ENCODE measurements at places on chromosomes 12 and 14.

DNA sequence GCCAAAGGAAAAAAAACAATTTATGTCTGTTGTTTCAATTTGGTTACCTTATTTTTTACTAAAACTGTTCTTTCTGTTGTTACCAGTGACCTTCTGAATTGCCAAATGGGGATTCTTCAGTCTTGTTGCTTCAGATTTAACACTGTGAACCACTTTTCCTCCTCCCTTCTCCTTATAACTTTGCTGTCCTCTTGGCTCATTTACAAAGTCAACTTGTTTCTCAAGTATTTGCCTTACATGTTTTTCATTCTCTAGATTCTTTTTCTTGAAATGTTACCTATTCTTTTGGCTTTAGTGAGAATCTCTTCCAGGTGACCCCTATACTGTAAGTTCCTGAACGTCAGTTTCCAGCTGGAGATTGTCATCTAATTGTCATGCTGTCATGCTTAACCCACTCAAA is 19.4 kb downstream of the FUT8 start:
- no peak for DNase-seq

DNA sequence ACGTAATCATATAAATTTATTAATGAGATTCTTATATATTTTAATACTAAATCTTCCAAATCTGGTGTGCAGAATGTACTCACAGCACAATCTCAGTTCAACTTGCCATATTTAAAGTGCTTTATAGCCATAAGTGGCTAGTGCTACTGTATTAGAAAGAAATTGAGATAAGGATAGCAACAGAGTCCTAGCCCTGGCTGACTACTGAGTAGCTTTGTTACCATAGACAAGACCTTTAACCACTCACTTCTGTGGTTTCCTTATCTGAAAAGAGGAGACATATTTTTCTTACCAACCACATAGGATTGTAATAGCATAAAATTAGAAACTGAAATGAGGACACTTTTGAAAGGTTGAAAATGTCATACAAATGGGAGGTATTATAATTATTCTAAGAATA is 2.0 kb upstream of the CHURC1 start:
- no peak for DNase-seq

DNA sequence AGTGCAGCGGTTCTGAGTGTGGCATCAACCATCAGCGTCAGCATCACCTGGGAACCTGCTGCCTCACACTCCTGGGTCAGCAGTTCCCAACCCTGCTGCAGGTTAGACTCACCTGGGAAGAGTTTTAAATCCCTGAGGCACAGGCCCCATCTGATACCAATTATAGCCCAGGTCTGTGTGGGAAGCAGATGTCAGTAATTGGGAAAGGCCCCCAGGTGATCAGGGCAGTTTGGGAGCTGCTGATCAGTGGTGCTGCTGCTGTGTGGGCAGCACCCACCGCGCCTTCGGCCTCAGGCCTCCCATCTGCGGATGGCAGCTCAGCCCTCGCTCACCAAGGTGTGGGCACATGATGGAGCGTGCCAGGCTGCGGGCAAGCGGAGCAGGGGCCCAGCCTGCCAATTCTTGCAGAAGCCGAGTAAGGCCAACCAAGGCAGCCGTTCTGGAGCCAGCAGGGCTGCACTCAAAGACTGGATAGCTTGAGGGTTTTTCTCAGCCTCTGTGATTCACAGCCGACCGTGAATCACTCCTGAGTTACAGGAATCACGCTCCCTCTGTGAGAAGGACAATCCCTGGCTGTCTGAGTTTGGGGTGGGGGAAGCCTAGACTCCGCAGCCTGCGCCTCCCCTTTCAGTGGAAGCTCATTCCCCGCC is 155.6 kb upstream of the SFSWAP start:
- DNase-seq, result no peak

- no peak for DNase-seq
Observed at GRCh38 chr12:108821407-108822397, 35.7 kb downstream of the SSH1 start.

DNA sequence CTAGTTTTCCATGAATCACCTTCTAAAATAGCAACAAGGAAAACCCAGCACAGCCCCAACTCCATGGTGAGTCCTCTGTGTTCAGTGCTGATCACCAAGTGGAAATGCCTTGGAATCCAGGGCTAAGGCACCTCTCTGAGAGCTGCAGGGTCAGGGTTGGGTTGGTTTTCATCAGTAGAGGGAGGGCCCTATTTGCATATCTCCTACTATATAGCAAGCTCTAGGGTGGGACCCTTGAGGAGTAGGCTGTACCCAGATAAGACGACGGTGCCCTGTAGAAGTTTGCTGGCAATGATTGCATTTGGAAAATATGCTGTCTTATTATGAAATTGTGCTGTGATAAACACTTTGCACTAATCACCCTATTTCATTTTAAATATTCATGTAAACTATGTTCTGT is 1011.8 kb downstream of the TMEM121 start:
- no peak for DNase-seq

DNA sequence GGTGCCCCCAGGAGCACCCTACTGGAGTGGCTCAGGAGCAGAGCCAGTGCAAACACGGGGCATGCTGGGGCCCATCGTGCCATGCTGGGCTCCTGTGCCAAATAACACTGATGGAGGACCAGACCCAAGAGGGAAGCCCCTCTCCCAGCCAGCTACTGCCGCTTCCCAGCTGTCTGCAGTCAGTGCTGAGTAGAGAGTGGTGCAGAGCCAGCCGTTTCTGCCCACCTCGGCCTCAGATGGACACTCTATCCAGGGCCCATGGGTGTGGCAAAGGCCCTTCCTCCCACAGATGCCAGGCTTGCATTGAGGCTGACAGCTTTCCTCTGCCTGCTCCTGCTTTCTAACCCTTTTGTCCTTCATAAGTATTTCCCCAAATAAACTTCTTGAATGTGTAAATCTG is 13.2 kb downstream of the CLBA1 start:
- DNase-seq, result no peak

DNA sequence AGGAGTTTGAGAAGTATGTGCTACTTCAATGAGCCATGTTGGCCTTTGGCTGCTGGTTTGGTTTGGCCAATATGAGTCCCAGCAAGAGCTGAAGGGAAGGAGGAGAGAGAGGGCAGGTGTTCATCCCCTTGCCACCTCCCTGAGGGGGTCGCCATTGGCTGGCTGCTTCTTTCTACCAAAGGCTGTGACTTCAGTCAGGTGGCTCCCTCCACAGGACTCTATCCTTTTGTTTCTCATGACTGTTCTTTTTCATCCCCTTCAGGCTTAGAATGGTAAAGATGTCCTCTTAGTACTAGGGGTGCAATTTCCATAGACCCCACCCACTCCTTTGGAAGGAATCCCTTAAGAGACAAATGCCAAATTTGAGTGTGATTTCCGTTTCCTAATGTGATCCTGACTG is 31.2 kb upstream of the OTOGL start:
- DNase-seq, result no peak

DNA sequence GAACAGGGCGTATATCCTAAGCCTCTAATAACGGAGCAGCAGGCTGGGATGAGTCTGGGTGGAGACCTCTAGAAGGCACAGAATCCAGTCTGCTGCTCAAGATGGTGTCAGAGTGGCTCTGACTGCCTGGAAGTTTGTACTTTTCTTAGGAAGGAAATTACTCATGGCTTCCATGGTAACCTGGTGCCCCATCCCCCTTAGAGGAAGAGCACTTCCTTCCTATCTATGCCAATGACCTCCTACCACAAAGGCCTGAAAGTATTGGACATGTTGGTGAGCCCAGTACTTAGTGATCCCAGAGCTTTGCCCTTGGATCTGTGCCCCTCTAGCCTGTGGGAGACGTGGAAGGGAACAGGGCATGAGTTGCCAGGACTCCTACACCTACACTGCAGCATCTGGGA is 1.5 kb downstream of the BATF start:
- no peak for DNase-seq

DNA sequence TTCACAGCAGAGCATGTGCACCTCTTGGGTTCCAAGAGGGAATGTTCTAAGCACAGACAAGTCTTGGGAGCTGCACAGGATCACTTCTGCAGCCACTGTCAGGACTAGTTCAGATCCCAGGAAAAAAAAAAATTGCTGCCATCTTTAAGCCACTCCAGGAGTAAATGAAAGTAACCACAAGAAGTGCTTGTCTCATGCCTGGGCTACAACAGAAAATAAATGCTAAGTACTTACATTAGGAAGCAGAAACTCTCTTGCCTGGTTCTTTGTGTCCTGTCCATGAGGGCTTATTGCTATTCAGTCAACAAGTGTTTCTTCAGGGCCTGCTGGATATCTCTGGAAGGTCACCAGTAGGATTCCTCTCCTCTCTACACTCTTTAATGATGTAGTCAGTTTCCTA is 176.1 kb downstream of the KTN1 start:
- DNase-seq, result no peak

GRCh38 chr14:75547552-75548250 is 25.4 kb downstream of the BATF start:
- no peak for DNase-seq

GRCh38 chr14:63046339-63047268 is 1.3 kb upstream of the KCNH5 start:
- no peak for DNase-seq

- DNase-seq, result no peak
Observed at GRCh38 chr12:123648401-123648800, 14.8 kb downstream of the GTF2H3 start.

GRCh38 chr14:43765474-43765873 is 741.6 kb downstream of the FSCB start:
- no peak for DNase-seq

GRCh38 chr14:59310633-59311032 is 122.2 kb downstream of the DAAM1 start:
- no peak for DNase-seq

DNA sequence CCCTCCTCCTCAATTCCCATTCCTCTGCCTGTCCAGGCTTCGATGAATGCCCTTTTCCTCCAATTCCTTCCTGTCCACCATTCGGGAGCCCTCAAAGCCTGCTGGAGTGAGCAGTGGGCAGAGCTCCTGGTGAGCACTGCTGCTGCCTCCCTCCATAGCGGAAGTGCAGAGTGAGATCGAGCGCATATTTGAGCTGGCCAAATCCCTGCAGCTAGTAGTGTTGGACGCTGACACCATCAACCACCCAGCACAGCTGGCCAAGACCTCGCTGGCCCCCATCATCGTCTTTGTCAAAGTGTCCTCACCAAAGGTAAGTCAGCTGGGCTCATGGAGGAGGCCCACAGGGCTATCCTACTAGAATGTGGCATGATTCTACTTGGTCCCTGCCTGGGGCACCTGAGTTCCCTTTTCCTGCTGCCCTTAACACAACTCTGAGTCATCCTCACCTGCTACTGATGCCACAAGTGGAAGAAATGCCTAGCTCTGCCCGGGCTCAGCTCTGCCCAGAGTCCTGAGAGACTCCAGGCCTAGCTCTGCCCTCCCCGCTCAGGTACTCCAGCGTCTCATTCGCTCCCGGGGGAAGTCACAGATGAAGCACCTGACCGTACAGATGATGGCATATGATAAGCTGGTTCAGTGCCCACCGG is 8.0 kb downstream of the CACNB3 start:
- no peak for DNase-seq

- DNase-seq, result no peak
Observed at GRCh38 chr12:15846887-15847286, 35.3 kb upstream of the STRAP start.

- no peak for DNase-seq
Observed at GRCh38 chr14:33592297-33592696, 358.6 kb downstream of the EGLN3 start.

- DNase-seq, result no peak
Observed at GRCh38 chr14:34692348-34692747, 22.0 kb downstream of the CFL2 start.

DNA sequence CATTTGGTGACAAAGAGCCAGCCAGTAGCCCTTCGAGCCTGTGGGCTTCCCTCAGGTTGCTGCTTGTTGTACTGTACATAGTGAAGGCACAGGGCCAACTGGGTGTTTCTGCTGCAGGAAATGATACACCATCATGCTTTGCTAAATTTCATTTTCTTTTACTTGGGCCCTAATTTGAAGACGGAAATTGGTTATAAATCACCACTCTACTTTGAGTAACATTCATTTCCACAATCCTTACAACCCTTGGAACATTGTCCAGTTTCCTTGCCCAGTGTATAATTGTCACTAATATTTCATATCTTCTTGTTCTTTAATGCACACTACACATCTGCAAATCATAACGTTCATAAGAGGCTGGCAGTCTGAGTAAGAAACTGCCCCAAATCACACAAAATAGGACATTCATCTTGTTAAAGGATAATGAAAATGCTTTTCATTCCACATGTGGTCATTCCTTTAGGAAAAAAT is 30.2 kb downstream of the MSRB3 start:
- DNase-seq, result no peak

DNA sequence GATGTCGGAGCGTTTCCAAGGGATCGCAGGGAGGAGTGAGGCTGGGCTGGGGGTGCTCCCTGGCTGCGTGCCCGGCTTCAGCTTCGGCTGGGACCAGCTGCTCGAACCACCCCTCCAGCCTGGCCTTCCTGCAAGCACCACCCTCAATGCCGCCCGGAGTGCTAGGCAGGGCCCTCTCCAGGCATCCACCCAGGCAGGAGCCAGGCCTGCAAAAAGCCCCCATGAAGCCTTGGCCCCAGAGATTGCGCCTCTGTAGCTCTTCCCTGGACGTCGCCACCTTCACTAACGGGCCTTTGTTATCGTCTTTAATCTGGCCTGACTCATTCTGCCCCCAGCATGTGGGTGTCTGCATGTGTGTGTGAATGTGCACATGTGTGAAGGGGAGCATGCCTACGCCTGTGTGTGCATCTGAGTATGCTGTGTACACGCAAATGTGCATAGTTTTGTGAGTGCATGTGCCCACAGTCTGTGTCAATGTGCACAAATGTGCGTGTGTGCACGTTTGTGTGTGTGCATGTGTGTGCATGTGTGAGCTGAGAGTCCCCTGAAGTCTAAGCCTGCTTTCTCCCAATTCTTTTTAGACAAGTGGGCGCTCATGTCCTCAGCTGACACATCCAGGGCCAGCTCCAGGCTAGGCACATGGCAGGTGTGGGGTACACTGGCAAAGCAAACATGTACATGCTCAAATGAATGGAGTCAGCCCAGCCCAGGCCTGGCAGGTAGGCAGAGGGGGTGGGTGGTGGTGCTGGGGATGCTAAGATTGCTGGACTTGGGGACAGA is 195.4 kb upstream of the C14orf180 start:
- DNase-seq, result no peak

All from CMK (cell line).